GM23248 (cell line): ENCODE measurements at places on chromosomes 2 and 18. TPM values are rescaled to one million over a fixed set of nuclear protein-coding genes. Genes with fewer than 3 reads are reported as not detected.

DNA sequence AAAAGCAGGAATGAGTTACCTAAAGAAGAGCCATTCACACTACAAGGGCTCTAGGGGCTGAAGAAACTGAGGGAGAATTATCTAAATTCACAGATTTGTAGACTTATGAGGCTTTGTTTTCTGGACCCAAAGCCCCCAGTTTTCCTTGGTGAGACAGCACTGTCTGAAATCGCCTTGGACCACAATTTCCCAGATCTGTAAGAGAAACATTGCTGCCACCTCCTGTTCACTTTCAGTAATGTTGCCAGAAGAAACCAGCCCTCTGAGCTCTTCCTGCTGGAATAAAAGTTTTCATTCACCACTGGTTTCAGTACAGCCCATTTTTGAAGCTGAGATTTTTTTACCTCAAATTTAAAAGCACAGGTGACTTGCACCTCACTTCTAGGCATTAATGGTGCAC lies 169.2 kb downstream of the CDH20 start:
- DNase-seq, result peak; percentile 78

DNA sequence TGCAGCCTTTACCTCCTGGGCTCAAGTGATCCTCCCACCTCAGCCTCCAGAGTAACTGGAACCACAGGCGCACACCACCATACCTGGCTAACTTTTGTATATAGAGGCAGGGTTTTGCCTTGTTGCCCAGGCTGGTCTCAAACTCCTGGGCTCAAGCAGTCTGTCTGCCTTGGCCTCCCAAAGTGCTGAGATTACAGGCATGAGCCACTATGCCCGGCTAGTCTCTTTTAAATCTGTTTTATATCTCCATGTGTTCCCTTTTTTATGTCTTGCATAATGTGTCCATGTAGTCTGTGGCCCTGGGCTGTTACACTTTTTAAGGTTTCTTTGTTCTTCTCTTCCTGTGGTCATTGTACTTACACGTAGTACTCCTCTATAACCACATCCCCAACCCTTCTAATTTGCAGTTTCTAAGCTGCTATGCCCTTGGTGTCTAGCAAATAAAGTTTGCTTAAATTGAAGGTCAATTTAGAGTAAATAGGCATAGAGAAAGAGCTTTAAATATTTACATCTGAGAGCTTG lies 168.2 kb downstream of the MCFD2 start:
- no peak for DNase-seq

DNA sequence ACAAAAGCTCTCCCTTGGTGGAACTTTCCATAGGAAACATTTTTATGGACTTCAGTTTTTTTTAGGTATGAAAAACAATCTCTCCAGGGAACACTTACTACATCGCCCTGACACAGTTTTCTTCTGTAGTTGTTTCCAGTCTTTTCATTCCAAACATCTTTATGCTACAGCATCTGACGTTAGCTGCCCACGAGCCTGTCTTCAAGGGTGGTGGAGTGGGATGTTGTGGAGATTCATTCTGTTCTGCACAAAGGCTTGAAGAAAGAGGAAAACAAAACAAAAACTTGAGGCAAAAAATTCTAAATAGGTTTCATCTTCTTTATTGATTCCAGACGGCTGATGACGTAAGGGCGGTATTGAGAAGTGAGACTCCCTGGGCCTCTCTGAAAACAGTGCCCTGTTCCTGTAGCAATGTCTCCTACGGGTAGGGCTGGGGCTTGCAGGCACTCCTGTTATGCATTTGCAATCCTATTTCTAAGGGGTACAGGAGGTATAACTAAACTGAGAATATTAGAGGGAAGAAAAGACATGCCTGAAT lies 375.0 kb downstream of the RNF144A start:
- DNase-seq, result peak; percentile 25

GRCh38 chr2:235003096-235003775 lies 51.4 kb downstream of the SH3BP4 start:
- DNase-seq, result no peak

- peak; percentile 82 for DNase-seq
Measured at GRCh38 chr2:30362468-30363081, 84.5 kb upstream of the LCLAT1 start.

GRCh38 chr2:16853088-16853487 lies 187.5 kb upstream of the CYRIA start:
- no peak for DNase-seq

- no peak for DNase-seq
Measured at GRCh38 chr2:113973810-113974209, 83.9 kb downstream of the ACTR3 start.

GRCh38 chr2:142153601-142154000 lies 22.8 kb upstream of the LRP1B start:
- no peak for DNase-seq

DNA sequence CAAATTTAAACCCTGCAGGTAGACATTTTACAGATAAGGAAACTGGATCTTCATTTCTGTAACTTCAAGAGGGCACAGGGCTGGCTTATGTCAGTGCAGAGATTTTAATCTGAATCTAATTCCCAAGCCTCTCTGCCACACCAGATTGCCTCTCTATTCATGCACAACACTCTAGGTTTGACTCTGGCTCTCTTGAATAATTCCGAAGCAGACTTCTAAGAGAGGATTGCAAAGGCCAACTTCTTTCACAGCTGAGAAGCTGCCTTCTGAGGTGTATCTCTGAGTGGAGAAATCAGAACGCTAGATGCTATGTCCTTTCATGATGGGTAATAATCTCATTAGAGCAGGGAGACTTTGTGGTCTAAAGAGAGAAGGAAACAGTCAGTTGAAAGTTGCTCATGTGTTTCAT lies 20.1 kb upstream of the MGAT5 start:
- no peak for DNase-seq

- DNase-seq, result no peak
Measured at GRCh38 chr2:156472686-156473085, 36.5 kb downstream of the GPD2 start.

GRCh38 chr2:57804971-57805370 lies 241.6 kb upstream of the VRK2 start:
- no peak for DNase-seq

DNA sequence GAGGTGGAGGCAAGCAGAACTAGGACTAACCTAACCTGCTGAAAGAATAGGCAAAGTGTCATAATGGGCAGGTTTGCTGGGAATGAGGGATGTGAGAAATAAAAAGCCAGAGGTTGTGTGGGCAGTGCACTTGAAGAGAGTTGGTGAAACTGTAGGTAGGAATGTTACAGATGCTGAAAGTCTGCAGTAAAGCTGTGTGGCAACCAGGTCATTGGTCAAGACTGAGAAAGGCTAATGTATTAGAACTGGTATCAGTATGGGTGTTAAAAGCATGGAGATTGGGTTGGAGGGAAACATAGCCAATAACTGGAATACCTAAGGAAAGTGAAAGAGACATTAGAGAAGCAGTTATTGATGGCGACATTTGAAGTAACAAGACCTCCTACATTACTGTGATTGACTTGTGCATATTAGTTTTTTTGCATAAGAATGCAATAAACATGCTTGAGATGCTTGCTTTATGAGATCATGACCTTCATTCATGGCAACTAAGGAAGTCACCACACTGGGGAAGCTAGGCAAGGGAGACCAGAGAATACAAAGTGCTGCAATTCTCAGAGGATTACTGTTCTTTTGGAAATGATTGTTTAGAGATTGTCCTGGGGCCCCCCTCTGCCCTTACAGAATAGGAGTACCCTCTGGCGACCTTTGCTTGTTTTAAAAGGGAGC lies 11.8 kb downstream of the GULP1 start:
- DNase-seq, result peak; percentile 56

DNA sequence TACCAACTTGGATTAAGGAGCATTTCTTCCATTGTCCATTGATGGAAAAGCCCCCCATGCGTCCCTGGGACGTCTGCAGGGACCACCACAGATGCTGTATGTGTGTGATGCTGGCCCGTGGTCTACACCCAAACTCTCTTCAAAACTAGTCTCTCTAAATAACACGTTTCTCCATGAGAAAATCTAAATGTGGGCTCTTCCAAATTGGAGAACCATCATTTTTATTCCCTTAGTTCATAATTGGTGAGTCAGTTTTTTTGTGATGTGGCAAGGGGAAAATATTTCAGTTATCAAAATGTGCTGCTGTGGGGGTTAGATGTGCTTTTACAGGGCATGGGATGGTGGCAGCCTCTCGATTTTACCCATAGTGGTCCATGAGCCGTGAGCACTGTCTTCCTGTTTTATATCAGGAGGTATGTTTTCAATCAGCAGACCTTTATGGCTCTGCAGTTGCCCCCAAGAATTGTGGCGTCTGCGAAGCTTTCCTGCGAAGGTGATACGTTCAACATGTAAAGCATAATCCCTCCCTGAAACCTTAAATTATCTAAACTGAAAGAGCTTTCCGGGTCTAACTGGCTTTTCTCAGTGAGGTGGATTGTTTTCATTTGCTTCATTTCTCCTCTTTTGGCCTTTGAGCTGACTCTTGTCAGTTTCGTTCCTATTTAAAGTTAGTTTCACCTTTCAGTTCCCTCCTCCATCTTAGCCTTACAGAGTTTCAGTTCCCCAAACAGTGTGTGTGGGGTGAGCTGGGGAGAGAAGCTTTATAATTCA lies 78.4 kb downstream of the SETBP1 start:
- DNase-seq, result no peak

GRCh38 chr2:61426267-61426897 lies 44.5 kb downstream of the USP34 start:
- peak; percentile 63 for DNase-seq

DNA sequence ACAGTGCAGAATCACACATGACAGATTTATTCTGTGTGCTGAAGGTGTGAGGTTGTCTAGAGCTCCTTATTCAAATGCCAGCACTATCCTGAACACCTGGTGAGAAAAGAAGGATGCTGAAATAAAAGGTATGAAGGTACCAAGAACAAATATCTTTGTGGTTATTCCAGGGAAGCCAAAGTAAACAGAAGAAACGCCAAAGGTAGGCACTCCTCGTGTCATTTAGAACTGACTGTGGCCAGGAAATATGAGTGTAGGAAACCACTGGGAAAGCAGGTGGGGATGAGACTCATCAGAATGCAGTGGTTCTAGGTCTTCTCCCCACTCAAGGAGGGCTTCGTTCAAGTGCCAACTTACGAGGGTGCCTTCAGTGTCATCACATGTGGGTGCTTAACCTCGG lies 80.8 kb downstream of the KIF5C start:
- DNase-seq, result no peak

The NLRC4 gene
- polyA plus RNA-seq, result 0.09 and 0.18 TPM in 2 replicates

The SRD5A2 gene
- not detected in 2 replicates for polyA plus RNA-seq

The RUFY4 gene
- polyA plus RNA-seq, result not detected in 2 replicates

The CRACDL gene
- polyA plus RNA-seq, result not detected in 2 replicates

The FSHR gene
- polyA plus RNA-seq, result not detected in 2 replicates

The SCN9A gene
- polyA plus RNA-seq, result 6.1 and 7.2 TPM in 2 replicates
